ENCODE measurements at places on chromosomes 6 and 20.

DNA sequence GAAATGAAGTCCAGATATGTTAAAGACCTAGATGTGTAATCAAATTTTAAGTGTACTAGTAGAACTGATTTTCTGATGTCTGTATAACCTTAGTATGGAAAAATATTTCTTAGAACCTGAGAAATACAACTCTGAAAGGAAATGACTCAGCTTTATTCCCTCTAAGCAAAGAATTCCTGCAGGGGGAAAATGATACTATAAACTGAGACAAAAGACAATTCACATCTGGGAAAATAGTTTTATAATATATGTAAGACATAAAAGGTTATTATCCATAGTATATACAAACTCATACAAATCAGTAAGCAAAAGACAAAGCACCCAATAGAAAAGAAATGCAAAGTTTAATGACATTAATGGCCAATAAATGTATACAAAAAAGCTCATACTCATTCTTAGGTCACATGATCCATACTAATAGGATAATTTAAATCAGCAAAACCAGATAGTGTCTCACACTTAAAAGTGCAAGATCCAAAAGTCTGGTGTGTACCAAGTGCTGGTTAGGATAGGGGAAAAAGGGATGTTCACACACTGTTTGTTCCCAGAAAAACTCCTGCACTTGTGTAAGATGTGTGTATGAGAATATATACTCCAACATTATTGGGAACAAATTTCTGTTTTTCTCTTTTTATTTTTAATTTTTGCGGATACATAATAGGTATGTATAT, 22.6 kb downstream of the RNF217 start:
- no peak for DNase-seq

DNA sequence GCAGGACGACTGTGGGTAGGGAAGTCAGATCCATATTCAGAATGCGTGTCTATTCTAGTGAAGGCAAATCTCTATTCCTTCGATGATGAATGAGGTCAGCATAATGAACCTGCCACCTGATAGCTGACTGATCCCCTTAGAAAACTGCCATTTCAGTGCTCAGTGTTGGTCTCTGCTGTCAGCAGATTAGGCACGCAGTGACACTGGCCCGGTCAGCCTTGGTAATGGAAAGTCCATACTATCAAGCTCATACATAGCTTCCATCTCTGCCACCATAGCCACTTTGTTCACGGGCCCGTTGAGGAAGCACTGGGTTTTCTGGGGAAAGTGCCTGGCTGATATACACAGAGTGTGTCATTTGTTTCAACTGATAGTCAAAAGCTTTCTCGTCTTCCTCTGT, 54.0 kb downstream of the C6orf52 start:
- no peak for DNase-seq

GRCh38 chr6:141303907-141304306, 828.8 kb upstream of the GJE1 start:
- DNase-seq, result no peak

- DNase-seq, result no peak
These were observed 758 bp downstream of the GCLC start for GRCh38 chr6:53544217-53544469.

DNA sequence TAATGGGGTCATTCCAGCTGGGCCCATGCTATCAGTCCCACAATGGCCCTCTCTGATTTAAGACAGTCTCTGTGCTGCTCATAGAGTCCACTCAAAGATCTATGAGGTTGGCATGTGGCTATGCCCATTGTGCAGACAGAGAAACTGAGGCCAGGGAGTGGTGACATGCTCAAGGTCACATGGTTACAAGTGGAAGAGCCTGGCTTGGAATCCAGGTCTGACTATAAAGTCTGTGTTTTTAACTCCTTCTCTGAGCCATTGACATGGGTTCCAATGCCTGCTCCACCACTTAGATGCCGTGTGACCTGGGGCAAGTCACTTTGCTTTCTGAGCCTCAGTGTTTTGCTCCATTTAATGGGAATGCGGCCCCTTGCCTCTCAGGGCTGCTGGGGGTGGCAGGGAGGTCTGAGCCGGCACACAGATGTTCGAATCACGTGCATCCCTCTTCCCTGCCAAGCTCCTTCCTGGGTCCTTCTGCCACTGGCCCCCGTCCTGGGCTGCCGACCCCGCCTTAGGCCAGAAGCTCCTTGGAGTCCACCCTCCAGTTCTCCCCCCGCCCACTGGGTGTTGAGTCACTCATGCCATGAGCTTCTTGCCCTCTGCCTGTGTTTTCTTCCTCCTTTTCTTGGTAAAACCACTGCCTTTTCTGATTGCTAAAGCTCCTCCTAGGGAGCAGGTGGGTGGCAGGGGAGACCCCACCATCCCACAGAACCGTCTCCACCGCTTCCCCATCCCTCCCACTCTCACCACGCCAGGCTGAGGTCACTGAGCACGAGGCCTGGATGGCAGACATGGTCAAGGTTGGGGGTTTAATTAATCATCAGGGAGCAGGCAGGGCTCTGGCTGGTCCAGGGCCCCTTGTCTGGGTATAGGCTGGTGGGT, 35.7 kb downstream of the CEBPB start:
- no peak for DNase-seq

GRCh38 chr6:160036790-160037206, 67.9 kb downstream of the IGF2R start:
- no peak for DNase-seq

DNA sequence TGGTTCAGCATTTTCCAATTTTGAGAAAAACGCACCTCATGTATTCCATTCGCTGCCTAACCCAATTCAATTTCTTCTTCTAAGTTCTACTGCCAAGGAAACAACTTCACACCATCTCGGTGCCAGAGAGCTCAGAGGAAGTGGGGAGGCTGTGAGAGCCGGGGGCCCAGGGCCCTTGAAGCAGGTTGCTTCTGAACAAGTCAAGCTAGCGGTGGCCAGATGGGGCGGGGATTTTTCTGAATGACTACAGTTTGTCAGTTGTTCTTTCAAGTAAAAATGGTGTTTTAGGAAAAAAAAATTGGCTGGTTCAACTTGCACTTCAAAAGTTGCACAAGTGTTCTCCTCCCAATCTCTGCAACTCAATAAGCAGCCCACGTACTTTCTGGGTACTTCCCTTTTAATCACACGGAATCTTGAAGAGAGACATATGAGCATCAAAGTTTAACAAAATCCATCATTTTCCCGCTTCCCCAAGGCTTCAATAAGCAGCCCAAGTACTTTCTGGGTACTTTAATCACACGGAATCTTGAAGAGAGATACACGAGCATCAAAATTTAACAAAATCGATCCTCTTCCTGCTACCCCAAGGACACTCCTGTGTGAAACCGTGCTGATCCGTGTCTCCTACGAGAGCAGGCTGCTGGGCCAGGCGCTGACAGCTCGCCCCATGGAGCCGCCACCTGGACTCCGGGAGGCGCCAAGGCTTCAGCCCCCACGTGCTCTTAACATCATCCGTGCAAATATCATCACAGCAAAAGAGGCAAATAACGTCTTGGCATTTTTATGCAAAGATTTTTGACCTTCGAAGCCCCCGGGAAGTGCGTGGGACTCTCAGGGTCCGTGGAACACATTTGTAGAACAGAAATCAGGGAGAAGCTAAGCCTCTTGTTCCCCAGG, 186.7 kb upstream of the PDE10A start:
- DNase-seq, result no peak

GRCh38 chr6:67883500-67884366, 751.3 kb upstream of the ADGRB3 start:
- DNase-seq, result no peak

- DNase-seq, result no peak
These were observed 74.6 kb upstream of the LRFN2 start for GRCh38 chr6:40661726-40662125.

- DNase-seq, result no peak
These were observed 10.4 kb downstream of the HIVEP2 start for GRCh38 chr6:142934599-142934998.

- no peak for DNase-seq
These were observed 75.4 kb downstream of the PERP start for GRCh38 chr6:138031850-138032249.

- DNase-seq, result peak; percentile 16
These were observed 2.9 kb downstream of the SPAG4 start for GRCh38 chr20:35618263-35619131.

- DNase-seq, result no peak
These were observed 58.4 kb downstream of the TMEM170B start for GRCh38 chr6:11595903-11596302.

GRCh38 chr6:145475794-145476396, 259.4 kb downstream of the EPM2A start:
- no peak for DNase-seq

GRCh38 chr6:89566930-89567629, 71.5 kb downstream of the LYRM2 start:
- no peak for DNase-seq

Data from T-helper 9 cell (primary cell).